ENCODE measurements at places on chromosomes 16 and 17.

- DNase-seq = no peak
Measured at GRCh38 chr17:73652886-73653480, 8.7 kb upstream of the SDK2 start.

DNA sequence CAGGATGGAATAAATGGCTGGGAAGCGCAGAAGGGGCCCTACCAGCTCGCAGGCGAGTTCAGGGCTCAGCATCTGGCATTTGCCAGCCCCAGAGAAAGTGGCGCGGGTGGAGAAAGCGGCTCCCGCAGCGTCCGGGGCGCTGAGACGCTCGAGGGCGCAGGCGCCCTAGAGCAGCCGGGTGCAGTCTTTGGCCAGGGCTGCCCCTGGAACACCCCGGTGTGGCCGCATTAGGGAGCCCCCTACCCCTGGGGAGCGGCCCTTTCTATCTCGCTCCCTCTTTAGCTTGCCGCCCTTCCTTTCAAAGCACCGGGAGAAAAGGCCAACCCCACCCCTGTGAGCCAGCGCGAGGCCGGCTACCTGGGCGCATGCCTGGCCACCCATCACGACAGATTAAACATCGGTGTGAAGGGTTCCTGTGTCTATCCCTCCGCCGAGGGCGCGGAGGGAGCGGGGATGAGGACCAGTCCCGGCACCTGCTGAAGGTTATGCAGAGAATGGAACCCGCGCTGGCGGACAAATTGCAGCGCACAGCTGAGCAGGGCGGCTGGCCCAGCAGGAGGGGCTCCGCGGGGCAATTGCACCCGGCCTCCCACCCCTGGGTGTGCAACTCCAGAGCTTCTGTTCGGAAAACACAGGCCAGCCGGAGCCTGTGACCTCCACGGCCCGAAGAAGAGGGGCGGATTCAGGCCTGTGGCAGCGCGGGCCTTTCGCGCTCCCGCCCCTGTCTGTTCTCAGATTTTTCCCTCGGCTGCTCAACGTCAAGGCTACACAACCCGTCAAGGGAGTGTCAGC is 15.6 kb upstream of the FOXF1 start:
- no peak for DNase-seq

DNA sequence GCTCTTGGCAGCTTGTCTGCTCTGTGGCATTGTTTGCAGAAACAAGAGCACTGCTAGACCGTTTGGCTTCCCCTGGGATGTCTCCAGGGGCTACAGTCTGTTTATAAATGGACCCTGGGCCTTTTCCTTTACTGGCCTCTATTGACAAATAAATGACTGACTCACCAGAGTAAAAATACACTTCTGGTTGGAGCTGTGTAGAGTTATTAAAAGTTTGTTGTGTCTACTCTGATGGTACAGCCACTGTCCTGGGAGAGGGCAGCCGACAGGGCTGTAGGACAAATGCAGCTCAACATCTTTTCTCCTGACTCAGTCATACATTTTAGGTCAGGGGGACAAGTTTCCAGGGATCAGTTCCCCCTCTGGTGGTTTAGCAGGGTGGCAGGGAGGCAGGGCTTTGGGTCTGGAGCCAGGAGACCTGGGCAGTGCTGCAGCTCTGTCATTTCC is 30.0 kb downstream of the FOXL1 start:
- DNase-seq = no peak

GRCh38 chr16:86523166-86523740 is 12.9 kb downstream of the FOXF1 start:
- no peak for DNase-seq

- DNase-seq = no peak
Measured at GRCh38 chr16:83711069-83711468, 96.7 kb upstream of the HSBP1 start.

DNA sequence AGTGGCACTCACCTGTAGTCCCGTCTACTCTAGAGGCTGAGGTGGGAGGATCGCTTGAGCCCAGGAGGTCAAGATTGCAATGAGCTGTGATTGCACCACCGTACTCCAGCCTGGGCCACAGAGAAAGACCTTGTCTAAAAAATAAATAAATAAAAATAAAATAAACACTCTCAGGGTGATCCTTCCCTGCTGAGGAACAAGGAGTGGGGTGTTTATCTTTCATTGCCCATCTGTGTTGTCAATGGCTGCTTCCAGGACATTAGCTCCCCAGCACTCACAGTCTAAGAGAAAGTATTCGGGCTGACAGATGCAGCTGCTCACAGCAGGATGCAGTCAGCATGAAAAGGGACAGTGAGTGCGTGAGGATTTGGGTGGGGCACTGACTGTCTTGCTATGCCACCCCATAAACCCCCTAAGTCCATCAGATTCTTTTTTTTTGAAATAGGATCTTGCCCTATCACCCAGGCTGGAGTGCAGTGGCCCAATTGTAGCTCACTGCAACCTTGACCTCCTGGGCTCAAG is 31.3 kb upstream of the RBBP6 start:
- no peak for DNase-seq

GRCh38 chr16:66354034-66354909 is 12.2 kb upstream of the CDH5 start:
- no peak for DNase-seq

DNA sequence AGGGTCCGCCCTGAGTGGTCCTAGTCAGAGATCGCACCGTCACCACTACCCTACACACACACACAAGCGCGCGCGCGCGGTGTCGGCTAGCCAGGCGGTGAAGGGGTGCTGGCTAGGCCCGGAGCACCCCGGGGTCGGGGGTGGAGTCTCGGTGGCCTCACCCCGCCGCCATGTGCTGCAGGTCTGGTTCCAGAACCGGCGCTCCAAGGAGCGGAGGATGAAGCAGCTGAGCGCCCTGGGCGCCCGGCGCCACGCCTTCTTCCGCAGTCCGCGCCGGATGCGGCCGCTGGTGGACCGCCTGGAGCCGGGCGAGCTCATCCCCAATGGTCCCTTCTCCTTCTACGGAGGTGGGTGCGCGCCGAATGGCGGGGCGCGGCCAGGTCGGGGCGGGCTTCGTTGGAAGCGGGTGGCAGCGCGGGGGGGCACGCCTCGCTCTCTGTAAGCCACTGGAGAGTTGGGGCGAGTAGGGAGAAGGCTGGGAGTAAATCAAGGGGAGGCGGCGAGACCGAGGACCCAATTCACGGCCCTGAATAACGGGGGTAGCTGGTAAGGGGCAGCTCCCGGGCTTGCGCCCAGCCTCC is 4.8 kb downstream of the LHX1 start:
- no peak for DNase-seq

DNA sequence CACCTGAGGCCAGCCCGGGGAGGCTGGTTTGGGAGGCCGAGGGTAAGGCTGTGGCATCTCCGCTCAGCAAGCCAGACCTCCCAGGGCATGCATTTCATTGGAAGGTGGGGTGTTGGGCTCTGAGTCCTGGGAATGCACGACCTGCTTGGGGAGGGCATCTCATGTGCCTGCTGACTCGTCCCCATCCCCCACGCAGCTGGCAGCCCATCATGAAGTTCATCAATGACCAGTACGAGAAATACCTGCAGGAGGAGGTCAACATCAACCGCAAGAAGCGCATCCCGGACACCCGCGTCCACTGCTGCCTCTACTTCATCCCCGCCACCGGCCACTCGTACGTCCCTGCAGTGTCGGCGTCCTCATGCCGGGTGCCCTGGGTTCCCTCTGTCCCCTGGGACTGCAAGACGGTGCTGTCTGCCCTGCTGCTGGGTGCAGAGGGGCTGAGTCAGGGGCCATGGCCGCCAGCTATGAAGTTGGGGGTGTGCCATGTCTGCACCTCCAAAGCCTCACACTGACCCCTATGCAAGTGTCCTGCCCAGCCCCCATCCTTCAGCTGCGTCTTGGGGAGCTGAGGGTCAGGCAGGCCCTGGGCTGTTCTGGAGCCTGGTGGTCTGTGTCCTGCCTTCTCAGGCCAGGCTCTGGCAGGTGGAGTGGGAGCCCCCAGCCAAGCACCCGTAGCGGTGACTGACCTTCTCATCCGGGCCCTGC is 347.9 kb downstream of the SEC14L1 start:
- no peak for DNase-seq

GRCh38 chr17:5978496-5978895 is 91.7 kb upstream of the WSCD1 start:
- DNase-seq = no peak

DNA sequence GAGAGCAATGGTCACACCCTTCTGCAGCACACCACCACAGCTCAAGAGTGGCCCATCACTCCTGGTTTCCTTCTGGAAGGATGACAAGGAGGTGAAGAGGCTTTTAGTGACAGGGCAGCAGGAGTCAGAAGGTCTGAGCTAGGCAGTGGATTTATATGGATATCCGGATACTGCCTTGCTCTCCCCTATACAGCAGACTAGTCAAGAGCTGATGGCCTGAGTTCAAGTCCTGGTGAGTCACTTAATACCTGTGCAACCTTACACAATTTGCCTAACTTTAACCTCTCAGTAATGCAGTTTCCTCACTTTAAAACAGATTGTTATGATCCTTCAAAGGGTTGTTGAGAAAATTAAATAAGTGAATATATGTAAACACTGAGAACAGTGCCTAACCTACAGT is 22.9 kb downstream of the MYO18A start:
- DNase-seq = no peak

DNA sequence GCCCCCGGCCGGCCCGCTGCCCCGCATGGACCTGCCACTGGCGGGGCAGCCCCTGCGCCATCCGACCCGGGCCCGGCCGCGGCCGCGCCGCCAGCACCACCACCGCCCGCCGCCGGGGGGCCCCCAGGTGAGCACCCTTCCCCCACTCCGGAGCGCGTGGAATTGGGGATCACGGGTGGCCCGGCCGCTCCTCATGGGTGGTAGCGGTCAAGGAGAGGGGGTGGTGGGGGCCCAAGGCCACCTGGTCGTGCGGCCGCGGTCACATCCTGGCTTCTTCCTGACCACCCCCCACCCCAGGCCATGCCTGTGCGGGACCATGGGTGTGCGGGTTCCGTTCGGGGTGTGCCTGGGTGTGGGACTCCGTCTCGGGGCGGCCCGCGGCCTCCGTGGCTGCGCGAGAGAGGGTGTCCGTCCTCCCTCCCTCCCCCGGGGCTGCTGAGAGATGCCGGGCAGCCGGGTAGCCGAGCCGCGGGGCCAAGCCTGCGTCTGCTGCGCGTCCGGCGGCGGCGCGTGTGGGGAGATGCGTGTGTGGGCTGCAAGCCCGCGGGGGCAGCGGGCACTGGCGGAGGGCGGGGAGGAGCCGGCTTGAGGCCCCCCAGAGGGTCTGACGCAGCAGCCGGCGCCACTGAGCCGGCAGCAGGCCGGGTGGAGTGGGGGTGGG is 6.8 kb downstream of the ACD start:
- DNase-seq = no peak

DNA sequence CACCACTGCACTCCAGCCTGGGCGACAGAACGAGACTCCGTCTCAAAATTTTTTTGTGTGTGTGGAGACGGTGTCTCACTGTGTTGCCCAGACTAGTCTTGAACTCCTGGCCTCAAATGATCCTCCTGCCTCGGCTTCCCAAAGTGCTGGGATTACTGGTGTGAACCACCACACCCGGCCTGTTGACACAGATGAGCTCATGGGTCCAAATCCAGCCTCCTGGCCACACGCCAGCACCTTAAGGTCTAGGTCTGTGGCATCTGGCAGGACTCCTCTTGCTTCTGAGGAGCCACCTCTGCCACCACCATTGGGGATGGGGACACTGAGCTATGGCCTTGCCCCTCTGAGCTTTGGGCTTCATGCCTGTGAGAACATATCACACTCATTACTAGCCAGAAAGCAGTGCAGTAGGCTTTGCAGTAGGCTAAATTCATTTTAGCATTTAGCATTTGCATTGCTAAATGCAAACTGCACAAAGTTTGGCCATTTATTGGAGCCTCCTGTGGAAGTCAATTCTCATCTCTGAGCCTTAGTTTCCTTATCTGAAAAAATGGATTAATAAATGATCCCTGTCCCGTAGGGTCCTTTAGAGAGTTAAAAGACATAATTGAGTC is 5.5 kb upstream of the CDIPT start:
- DNase-seq = no peak

GRCh38 chr16:1297018-1297696 is 12.3 kb upstream of the UBE2I start:
- peak; percentile 34 for DNase-seq

- DNase-seq = peak; percentile 31
Measured at GRCh38 chr17:41620583-41621434, 3.6 kb downstream of the KRT17 start.

DNA sequence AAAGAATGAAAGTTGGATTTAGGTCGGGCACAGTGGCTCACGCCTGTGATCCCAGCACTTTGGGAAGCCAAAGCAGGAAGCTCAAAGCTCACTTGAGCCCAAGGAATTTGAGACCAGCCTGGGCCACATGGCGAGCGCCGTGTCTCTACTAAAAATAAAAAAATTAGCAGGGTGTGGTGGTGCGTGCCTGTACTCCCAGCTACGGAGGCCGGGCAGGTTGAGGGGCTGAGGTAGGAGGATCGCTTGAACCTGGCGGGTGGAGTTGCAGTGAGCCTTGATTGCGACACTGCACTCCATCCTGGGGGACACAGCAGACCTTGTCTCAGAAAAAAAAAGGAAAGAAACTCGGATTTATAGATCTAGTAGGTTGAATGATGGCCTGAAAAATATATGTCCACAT is 37.4 kb upstream of the RPH3AL start:
- DNase-seq = no peak

DNA sequence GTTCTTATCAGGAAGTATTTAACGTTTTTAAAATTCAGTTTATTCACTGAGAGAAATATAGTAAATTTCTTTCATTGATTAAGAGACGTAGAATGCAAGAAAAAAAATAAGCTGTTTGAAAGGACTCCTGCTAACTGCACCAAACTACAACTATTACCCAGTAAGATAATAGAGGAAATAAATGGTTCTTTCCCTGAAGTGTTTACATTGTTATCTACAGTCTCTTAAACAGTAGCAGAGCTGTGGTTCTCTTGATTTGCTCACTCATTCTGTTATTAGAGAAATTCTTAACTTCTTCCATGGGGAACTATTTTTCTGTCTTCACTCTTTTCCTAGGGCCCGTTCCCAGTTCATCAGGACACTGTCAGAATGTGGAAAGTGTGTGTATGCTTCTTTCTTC is 973.0 kb downstream of the KCNJ2 start:
- no peak for DNase-seq

GRCh38 chr16:10465821-10466220 is 80.0 kb downstream of the ATF7IP2 start:
- no peak for DNase-seq

DNA sequence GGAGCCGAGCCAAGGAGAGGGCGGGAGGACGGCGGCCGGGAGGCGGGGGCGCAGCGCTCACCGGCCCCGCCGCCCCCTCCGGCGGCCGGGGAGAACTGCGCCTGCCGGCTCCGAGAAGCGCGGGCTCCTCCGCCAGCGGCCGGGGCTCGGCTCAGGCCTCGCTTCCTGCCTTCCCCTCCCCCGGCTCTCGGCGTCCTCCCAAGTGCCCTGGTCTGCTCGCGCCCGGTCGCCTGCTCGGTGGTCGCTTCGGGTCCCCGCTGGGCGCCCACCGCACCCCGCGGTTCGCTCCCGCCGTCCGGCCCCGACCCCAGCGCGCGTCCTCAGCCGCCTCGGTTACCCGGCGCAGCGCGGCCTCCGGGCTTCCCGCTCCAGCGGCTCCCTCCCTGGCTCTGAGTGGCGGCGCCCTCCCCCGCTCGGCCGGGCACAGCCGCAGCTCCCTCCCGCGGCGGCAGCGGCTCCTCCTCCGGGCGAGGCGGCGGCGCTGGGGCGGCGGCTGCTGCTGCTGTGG is 313 bp downstream of the UBTF start:
- no peak for DNase-seq

Measured in BJ (cell line).